ENCODE measurements at places on chromosomes 6 and 20.

DNA sequence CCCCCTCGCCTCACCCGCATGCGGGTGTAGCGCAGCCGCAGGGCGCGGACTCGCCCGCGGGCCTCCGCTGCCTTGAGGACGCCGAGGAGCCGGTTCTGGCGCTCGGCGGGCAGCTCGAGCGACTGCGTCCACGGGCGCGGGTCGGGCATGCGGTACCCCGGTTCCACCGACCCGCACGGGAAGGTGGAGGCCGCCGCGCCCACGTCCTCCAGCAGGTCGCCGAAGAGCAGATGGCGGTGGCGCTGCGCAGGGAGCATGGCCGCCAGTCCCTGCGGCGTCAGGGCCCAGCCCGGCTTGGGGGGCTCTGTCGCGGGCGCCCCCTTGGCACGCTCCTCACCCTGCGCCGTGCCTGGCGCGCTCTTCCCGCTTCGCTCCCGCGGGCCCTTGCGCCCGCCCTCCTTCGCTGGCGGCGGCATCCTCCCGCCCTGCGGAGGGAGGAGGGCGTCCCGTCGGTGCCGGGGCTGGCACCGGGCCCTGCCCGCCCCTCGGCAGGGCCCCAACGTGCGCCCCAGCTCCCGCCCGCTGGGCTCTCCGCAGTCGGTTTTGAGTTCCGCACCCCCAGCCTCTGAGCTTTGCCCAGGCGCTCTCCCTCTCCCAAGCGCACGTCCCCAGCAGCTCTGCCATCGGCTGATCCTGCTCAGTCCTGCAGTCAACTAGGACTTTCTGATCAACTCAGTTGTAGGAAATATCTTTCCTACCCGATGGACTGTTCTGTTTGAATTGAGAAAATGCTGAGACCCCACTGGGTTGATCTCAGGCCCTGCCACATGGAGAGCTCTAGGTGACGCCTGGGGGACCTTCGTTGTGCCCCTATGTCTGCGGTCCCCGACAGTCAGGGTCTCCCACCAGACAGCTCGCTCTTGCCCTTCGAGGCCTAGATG is at the start of gene LKAAEAR1:
LKAAEAR1 (minus strand) TSS at position 595 of the 881 bp plus-strand sequence; CDS start at position 416, 179 bp downstream.
- DNase-seq: no peak

DNA sequence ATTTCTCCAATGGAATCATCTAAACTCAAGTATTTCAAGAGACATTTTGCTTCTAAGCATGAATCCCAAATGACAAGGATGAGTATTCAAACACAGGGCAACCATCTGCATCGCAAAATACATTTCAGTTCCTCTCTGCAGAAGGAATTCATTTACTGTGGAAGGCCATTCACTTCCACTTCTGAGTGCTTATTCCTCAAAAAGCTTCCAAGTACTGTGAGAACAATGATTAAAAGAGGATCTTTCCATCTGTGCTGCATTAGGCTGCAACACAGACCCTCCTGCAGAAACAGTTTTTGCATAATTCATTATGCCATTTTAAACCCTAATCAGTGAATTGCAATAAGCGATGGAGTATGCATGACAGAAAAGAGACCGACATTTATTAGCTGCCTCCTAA is 52.5 kb downstream of the ARHGAP18 start:
- DNase-seq: no peak

DNA sequence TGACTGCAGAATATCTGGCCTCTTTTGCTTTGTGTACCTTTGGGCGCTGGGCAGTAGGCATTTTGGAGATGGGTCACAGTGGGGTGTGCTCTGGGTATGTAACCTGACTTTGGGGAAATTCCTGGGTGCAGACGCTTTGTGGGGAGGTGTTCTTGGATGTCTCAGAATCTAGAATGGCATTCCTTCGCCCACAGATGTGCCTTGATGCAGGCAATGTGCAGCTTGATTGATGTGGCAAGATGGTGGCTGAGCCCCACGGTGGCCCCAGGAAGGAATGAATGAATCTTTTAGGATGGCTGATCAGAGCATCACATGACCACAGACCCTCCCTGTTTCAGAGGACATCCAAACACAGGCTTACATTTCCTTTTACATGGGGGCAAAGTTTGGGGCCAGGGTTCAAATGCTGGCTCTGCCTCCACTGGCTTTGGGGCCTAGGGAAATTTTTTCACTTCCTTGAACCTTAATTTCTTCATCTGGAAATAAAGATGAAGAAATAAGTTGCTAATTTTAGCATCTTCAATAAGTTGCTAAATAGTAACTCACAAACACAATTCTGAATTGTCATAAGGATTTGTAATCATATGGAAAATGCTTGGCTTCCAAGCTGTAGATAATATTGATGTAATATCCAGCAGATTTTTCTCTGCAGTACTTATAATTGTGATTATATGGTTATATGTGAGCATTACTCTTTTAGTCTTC is 5.6 kb downstream of the PPP1R16B start:
- DNase-seq: no peak

DNA sequence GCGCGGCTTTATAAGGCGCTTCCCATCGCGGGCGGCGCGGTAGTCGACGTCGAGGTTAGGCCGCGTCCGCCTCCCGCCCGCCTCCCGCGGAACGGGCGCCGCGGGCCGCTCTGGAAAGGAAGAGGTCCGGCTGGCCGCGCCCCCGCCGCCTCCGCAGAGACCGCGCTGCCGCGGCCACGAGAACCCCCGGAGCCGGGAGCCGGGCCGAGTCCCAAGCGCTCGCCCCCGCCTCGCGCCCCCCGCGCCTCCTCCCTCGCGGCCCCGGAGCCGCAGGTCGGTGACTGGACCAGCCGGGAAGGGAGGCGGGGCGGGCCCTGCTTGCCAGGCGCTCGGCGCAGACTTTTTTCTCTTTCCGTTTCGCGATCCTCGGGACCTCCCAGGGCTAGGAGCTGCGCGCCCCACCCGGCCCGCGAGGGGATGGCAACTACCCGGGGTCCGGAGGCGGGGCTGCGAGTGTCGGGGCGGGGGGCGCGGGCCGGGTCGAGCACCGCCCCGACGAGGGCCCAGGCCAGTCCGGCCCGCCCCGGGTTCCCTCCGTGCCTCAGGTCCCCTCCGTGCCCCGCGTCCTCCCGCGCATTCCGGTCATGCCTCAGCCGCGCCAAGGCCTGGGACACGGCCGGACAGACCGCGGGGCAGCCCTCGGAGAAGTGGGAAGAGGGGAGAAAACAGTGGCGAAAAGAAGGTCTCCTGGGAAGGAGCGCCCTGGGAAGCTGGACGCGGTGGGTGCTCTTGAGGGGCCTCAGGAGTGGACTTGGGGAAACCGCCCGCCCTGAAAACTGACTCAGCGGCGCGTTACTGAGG is 417 bp upstream of the PXDC1 start:
- DNase-seq: no peak

DNA sequence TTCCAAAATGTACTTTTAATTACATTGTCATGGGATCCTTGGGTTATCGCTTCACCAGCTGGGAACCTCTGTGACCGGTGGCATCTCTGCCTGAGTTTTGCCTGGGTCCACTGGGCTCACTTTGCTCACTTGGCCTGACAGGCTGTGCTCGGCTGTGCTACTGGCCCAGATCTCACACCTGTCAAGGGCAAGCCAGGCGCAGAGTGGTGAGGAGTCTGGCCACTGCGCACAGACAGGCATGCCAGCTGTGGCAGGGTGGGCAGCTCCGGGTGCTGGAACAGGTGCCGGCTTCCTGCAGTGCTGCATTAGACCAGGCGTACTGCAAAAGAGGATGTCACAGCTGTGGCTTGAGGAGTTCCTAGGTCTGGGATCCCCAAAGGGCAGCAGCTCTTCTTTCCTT is 489.8 kb downstream of the TENT5A start:
- DNase-seq: no peak

GRCh38 chr20:59971428-59971827 is 13.2 kb downstream of the CDH26 start:
- no peak for DNase-seq

GRCh38 chr6:74646461-74646860 is 559.4 kb downstream of the COL12A1 start:
- DNase-seq: no peak

DNA sequence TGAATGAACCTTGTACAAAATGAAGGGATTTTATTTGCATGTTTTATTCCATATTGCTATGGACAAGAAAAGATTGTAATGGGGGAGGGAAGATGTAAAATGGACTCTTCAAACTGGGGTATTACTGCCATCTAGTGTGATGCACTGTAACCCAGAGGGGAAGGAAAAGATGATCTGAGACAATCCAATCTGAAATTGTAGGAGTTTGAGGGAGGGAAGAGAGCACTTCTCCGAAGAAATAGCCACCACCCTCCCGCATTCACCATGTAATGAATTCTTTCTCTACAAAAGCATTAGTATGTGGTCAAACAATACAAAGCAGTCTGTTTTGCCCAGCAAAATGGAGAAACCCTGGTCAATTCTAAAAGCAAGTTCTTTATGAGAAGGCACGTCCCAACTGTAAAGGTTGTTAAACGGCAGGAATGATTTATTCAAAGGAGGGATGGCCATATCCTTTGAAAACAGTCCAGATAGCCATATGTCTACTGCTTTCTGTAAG is 679.5 kb upstream of the NRSN1 start:
- peak; percentile 31 for DNase-seq

DNA sequence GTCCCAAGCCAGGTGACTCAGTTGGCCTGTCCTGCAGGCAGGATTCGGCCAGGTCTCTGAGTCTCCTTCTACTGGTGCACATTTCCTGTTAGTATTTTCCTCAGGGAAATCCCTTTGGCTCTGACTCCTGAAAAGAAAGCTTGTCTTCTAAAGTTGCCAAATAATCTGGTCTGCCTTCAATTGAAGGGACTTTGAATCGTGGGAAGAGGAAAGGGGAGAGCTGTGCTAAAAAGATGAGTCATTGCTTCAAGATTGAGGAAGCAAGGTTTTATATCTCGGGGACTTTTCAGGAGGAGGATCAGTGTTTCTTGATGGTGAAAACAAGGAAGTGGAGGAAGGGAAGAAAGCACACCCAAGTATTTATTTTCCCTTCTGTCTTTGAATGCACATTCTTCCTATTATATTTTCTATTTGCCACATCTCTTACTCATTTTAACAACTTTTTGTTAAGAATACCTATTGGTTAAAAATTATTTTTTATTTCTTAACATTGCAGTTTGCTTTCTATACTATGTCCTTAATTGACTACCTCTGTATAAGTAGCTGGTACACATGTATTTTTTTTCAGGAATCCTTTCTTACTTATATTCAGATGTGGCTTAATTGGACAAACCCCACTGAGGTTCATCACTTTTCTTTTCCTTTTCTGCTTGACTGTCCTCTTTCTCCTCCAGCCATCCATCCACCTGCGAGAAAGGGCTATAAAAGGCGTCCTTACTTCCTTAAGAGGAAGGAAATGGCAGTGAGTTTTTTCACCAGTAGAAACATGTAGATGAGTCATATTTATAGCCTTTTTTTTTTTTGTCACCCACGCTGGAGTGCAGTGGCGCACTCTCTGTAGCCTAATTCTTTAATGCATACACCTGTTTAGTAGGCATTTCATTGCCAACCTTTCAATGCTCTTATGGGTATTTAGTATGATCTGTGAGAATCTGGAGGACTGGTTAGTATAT is 15.0 kb upstream of the IFNGR1 start:
- DNase-seq: no peak

DNA sequence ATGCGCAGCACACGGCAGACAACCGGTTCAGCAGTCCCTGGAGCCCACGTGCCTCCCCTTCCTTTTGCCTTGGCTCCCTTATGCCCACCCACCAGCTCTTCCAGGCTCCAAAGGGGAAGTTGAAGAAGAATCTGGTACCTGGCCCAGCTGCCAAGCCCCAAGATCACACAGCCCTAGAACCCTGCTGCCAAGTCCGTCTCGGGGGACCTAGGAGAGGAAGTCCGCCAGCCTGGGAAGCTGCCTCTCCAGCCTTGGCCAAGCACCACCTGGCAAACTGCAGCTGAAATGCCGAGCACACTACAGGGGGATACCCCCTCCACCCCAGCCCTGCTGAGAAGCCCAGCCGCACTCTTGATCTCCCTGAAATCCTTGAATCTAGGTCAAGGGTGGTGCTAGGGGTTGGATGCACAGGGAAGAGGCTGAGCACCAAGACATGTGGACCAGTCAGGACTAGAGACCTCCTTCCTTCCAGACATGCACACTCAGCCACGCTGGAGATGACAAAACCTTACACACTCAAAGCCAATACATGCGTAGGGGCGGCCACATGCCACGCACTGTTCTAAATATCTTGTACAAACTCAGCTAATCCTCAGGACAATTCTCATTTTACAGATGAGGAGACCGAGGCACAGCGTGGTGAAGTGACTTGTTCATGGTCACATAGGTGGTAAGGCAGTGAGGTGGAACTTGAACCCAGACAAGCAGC is 124.1 kb downstream of the PREX1 start:
- DNase-seq: no peak

DNA sequence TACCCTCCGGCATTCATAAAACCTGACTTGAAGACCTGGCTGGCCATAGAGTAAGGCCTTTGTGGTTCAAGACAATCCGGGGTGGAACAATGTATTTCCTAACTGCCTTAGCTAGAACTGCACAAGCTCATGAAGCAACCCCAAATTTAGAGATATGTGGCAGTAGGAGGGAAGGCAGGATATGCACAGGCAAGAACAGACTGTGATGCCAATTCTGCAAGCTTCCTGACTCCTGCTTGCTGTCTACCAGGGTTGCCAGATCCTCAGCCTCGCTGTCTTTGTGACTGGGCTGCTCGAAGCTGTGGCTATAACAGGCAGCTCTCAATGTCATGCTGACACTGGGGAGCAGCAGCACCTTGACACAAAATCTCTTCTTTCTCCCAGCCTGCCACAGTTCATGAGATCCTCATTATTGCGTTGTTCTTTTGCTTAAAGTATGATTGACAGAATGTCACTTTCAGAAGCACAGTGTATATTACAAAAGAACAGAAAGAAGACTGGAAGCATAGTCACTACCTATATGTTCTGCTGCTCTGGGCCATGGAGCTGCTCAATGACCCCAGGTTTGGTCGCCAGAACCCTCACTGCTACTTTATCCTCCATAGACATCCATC is 18.3 kb upstream of the SHLD1 start:
- DNase-seq: peak; percentile 88

GRCh38 chr20:62557999-62558408 is 82.2 kb upstream of the GATA5 start:
- DNase-seq: no peak

- no peak for DNase-seq
Observed at GRCh38 chr20:55067158-55067825, 591.9 kb downstream of the DOK5 start.

- DNase-seq: no peak
Observed at GRCh38 chr6:36267731-36268477, 2.0 kb upstream of the PNPLA1 start.

GRCh38 chr6:126914801-126915200 is 203.7 kb upstream of the RSPO3 start:
- DNase-seq: no peak
